Upper lobe of right lung (tissue), 1 donor: ENCODE measurements at places on chromosomes 12 and 14. TPM values are rescaled to one million over a fixed set of nuclear protein-coding genes. Genes with fewer than 3 reads are reported as not detected.

DNA sequence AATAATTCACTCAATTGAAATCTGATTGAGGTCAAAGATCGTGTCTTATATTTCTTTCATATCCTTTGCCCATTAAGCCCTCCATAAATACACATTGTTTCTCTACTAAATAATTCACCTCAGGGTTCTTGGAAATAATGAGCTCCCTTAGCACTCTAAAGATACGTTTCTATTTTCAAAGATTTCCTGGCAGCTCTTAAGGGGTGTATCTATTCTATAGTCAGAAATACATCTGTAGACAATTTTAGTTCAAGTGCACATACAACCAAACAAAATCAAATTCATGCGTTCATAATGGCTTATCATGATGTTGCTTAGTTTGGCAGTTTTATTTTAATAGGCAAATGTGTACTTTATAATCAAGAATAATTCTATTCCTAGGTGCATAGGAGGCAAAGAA, 361.1 kb upstream of the DDHD1 start:
- H3K4me3 ChIP-seq: no peak overlapping the region
- no peaks in the 10 kb centered on the region for H3K27me3 ChIP-seq
- peaks cover 11% of the 10 kb centered on the region for H3K4me1 ChIP-seq
- no peak overlapping the region for H3K27ac ChIP-seq

The NR4A1 gene
- total RNA-seq: 67.0 TPM

The RAD9B gene
- 1.8 TPM for total RNA-seq

The TCL1B gene
- not detected for total RNA-seq

DNA sequence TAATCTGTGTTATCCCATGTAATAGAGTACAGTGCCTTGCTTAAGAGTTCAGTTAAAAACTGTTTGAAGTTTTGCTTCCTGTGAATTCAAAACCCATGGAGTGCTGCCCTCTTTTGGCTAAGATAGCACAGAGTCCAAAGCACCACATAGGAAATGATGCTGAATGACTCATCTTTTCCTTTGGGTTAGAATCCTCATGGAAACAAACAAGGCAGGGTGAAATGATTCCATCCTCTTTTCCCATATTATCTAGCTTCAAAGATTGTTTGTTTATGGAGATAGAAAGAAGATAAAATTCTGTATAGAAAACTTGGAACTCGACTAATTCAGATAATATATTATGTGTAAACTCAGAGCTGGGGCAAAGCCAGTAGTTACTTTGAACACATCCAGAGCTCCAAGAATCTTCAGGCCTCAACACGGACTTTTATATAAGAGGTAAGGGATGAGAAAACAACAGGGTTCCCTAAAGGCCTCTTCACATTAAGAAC, 87.4 kb downstream of the OTOGL start:
- peaks cover 8% of the 10 kb centered on the region for H3K4me1 ChIP-seq
- H3K27me3 ChIP-seq: no peaks in the 10 kb centered on the region
- H3K36me3 ChIP-seq: no peaks in the 10 kb centered on the region
- no peak for DNase-seq
- H3K4me3 ChIP-seq: no peak overlapping the region
